ENCODE measurements at places on chromosomes 4 and X.

GRCh38 chr4:116099596-116099995 lies 985.8 kb downstream of the TRAM1L1 start:
- DNase-seq, result no peak

- no peak for DNase-seq
Observed at GRCh38 chr4:183140911-183141320, 41.9 kb downstream of the WWC2 start.

DNA sequence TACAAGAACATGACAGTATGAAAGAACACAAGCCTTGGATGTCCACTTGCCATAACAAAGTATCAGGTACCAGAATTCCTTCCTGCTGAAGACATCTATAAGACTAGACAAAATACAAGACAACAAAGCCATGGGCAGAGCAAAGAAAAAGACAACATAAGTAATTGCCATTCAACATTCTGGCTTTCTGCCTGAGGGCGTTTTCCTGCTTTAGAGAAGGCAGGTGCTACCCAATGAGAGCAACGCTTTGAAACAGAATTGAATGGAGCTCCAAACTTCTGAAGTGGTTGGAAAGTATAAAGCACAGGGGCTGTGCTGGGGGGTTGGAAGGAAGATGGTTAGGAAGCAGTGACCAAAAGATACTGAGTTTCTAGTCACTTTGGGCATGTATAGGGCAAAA lies 30.1 kb downstream of the PDE5A start:
- no peak for DNase-seq

GRCh38 chr4:179051206-179051605 lies 1609.0 kb upstream of the AGA start:
- DNase-seq, result no peak

DNA sequence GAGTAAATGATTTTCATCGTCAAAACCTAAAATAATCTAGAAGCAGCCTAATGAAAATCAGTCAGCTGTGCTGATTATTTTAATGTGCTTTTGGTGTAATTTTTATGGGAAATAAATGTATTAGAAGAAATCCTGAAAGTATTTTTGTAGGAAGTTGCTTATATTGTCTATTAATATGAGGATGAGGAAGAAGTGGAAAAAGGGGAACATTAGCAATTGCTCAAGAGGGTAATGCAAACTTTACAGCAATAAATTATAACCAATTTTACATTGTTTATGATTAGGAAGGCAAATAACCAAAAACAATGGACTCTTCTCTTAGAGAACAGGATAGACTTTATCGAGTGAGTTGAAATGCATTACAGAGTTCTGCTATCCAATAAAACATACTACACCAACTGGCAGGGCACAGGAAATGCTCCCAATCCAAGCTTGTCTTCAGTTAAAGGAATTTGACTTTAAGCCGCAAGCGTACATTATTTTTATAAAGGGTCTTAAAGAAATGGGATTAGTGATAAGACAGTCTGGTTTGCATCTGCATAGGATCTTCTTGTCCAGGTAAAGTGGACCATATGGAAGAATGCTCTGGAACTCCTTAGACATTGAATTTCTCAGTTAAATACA lies 374.8 kb downstream of the PDGFC start:
- DNase-seq, result no peak

GRCh38 chr4:954211-955020 lies 19.0 kb downstream of the DGKQ start:
- DNase-seq, result no peak

- no peak for DNase-seq
Observed at GRCh38 chr4:100461807-100462605, 55.8 kb downstream of the EMCN start.

DNA sequence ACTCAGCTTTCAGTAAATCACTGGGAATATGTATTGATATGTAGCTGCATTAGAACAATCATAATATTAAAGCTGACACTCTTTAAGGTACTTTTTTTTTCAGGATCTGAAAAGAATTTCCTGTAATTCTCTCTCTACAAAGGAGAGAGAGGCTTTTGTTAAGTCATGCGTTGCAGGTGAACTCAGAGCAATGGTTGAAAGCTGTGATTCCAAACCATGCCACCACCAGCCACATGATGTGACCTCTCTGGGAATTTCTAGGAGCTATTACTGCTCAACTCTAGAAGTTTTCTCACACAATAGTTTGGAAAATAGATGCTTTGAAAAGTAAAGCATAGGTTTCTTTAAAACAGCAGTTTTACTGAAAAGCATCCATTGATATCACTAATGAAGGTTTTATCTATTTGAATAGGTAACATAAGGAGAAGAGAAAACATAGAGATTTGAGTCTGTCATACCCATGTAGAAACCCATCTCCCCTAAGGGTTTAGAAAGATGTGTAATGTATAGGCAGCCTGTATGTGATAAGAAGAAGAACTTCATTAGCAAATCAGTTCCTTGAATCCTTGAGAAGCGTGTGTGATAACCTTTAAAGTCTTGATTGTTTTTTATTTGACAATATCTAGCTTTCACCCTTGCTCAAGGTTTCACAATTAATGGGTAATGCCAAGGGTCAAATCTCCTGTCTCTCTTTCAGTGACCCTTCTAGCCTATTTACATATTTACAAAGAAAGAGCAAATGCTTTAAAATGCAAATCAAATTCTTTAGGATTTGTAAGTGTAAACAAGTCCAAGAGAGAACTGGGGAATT lies 161.0 kb upstream of the ANKRD50 start:
- DNase-seq, result no peak

GRCh38 chr4:101157415-101158133 lies 189.8 kb downstream of the PPP3CA start:
- no peak for DNase-seq

DNA sequence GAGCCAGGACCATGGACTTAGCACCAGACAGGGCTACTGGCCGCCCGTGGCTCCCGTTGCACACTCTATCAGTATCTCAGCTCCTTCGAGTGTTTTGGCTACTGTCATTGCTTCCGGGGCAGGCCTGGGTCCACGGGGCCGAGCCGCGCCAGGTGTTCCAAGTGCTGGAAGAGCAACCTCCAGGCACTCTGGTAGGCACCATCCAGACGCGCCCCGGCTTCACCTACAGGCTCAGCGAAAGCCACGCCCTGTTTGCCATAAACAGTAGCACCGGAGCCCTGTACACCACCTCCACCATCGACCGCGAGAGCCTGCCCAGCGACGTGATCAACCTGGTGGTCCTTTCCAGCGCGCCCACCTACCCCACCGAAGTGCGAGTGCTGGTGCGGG lies 1.6 kb downstream of the FAT4 start:
- no peak for DNase-seq

- peak; percentile 74 for DNase-seq
Observed at GRCh38 chrX:40174001-40174853, 76.5 kb upstream of the BCOR start.

DNA sequence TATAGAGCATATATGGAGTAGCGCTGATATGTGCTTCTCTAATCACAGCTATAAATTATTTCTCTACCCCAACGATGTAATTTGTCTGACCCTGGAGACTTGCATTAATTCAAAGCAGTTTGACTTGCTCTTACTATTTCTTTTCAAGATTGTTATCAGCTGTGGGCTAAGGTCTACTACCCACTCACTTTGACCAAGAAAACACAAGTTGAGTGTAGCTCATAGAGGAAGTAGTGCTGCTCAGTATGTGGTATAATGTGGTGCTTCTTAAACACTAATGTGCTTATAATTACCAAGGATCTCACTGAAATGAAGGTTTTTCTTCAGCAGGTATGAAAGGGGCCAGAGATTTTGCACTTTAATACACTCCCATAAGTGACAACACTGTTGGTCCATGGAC lies 70.1 kb downstream of the INPP4B start:
- DNase-seq, result no peak

DNA sequence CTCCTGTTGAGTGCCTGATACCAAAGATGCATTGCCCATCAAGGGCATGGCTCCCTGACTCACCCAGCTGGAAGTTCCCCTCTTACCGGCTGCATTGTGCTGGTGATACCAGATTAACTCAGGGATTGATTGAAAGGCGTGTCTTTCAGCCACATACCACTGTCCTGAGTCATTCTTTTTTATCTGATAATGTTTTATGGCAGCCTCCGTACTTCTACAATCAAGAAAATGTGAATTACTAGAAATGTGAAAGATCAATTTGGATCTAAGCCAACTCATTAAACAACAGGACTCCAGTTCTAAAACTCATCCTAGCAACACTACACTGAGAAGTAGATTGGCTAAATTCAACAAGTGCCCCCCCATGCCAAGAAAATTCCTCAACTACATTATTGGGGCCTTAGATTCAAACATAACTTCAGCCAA lies 40.0 kb downstream of the TXK start:
- DNase-seq, result peak; percentile 26

- DNase-seq, result no peak
Observed at GRCh38 chr4:98905297-98905696, 23.6 kb downstream of the EIF4E start.

GRCh38 chr4:2330091-2331042 lies 68.5 kb upstream of the MXD4 start:
- DNase-seq, result no peak

GRCh38 chrX:132622130-132622529 lies 133.3 kb upstream of the MBNL3 start:
- peak; percentile 50 for DNase-seq

- DNase-seq, result no peak
Observed at GRCh38 chrX:23736030-23736429, 7.0 kb downstream of the ACOT9 start.

DNA sequence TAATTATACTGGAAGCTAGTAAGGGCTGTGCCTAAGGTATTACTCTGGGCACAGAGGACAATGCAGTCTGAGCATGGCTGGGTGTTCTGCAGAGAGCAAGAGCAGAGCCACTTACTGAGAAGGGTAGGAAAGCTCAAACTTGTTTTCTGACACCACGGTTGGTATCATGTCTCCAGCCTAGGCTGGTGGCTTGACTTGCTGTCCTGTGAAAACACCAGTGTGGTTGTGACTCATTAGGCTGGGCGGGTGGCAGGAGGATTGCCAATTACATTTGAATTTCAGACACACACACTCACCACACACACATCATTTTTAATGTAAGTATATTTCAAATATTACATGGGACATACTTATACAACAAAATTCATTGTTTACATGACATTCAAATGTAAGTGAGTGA lies 19.7 kb upstream of the MTM1 start:
- DNase-seq, result peak; percentile 24

DNA sequence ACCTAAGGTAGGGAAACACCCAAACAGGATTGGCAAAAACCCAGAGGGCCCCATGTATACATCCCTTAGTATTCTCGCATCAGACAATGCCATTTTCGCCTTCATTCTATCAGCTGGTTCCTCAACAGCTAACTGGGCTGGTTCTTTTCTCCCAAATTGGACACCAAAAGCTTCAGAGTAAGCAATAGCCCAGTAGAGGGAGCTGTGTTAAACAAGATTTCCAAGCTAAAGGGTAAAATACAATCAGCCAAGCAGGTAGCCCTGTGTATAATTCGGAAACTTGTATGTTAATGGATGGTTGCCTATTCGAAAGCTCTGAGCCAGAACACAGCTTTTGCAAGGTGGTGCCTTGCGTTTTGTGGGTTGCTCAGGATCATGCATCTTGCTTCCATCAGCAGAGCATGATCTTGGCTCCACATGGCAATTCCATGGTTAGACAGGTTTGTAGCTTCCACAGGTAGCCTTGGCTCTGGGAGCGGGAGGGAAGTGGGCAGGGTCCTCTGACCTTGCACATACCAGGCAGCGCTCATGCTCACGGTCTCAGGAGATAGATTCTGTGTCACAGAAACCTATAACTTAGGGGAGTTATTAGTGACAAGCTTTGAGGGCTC lies 115.2 kb upstream of the LNX1 start:
- no peak for DNase-seq

GRCh38 chr4:138650929-138651448 lies 364.6 kb upstream of the NOCT start:
- no peak for DNase-seq
